ENCODE measurements at places on chromosomes 4 and X.

DNA sequence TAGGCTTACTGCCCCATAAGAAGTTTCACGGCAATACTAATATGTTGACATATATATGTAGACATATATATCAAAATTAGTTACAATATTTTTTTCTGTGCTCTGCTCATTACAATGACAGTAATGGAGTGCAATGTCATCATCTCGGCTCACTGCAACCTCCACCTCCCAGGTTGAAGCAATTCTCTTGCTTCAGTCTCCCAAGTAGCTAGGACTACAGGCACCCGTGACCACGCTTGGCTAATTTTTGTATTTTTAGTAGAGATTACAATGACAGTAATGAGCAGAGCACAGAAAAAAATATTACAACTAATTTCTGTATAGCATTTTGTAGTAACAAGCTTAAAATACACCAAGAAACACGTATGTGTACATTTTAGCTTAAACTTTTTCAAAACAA, 7.6 kb downstream of the EIF4E start:
- no peak for DNase-seq

DNA sequence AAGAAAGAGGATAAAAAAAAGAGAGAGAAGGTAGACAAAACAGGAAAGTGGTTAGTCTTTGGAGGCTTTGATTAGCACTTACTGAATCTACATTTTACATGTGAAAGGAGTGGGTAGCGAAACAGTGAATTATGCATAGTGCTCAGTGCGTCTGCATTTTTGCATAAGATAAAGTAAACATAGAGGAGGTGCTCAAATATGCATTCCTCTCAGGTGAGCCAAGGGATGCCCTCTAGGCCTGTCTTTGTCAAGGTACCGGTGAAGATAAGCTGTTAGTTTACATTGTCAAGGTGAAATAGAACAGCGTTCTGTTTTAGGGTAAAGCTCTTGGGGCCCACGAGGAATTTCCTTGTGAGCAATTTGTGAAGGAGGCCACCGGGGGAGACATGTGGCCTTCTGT, 260.6 kb downstream of the TRIML1 start:
- DNase-seq = no peak

GRCh38 chr4:72513227-72513626, 55.8 kb downstream of the ADAMTS3 start:
- no peak for DNase-seq

GRCh38 chrX:101303790-101304189, 12.7 kb upstream of the TAF7L start:
- no peak for DNase-seq

- DNase-seq = no peak
Measured at GRCh38 chr4:131304686-131305085, 1844.4 kb upstream of the PCDH10 start.

DNA sequence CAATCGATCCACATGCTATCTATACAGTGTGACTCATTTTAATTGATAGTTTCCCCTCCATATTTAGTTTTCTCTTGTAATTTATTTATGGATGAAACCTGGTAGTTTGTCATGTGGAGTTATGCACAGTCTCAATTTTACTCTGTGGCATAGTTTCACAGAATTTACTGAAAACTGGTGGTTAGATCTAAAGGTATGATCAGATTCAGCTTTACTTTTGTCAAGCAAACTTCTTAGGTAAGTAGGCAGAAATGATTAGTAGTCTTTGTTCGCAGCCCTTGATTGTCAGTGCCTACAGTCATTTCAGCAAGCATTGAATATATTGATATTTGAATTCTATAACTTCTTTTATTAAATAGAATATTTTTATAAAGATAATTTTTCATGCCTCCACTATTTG, 2.5 kb downstream of the ADD1 start:
- no peak for DNase-seq

GRCh38 chr4:76637712-76638361, 202.8 kb downstream of the SHROOM3 start:
- no peak for DNase-seq

DNA sequence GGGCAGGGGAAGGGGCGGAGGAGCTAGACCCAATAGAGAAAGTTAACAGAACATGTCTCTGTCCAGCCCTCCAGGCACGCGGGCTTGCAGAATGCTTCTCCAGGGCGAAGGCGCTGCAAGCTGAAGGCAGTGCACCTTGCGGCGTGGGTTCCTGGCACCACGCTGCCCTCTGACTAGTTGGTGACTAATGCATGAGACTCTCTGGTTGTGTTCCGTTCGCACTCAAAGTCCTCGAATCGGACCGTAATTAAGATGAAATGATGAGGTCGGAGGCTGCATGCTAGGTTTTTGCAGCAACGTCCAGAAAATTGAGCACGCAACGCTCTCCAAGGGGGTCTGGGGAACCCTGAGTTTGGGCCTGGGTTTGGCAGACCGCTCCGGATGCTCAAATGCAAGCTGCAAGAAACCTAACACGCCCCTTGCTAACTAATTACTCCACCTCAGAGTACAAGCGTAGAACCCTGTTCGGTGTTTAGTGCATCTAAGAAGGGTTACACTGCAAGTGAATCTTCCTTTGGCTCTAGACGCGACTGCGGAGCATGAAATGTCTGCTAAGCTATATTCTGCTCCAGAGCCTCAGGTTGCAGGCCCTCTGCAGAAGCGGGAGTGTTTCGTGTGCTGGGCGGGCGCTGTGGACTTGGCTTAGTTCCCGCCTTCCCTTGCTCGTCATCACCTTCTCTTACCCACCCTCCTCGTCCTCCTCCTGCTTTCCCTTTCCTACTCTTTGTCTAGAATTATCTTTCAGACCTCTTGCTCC, 57.1 kb upstream of the NKAP start:
- DNase-seq = no peak

- DNase-seq = no peak
Measured at GRCh38 chr4:67452100-67452845, 93.0 kb downstream of the CENPC start.

DNA sequence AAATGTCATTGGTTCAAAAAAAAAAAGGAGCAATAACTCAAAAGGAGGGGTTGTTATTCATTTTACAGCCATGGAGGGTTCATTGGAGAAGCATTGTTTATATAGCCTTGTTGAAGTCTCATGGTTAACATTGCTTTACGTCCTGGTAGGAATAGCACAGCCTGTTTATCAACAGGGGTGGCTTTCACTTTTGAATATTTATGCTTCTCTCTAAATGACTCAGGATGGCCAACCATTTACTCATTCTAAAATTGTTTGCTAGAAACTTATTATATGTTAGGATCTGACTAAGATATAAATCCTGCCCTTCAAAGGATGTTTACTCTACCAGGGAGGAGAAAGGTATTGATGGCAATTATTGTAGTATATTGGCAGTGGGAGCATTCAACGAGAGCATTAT, 534.1 kb upstream of the GALNTL6 start:
- no peak for DNase-seq

DNA sequence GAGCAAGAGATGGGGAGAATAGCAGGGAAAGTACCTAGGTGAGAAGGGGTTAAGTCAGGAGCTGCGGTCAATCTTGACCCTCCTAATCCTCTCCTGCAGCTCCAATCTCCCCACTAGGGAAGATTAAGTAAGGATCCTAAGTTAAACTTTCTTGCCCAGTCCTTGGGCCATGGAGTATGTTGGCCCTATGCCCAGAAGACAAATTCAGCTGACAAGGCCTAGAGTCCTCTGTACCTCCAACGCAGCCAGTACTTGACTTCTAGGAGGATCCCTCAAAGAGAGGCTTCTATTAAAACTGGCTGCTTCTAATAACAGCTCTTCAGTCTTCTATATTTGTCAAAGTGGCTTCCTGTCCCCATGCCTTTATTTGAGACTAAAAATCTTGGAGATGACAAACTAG, 1.4 kb downstream of the CLDN2 start:
- DNase-seq = no peak

- no peak for DNase-seq
Measured at GRCh38 chr4:81665045-81665444, 193.3 kb upstream of the RASGEF1B start.

DNA sequence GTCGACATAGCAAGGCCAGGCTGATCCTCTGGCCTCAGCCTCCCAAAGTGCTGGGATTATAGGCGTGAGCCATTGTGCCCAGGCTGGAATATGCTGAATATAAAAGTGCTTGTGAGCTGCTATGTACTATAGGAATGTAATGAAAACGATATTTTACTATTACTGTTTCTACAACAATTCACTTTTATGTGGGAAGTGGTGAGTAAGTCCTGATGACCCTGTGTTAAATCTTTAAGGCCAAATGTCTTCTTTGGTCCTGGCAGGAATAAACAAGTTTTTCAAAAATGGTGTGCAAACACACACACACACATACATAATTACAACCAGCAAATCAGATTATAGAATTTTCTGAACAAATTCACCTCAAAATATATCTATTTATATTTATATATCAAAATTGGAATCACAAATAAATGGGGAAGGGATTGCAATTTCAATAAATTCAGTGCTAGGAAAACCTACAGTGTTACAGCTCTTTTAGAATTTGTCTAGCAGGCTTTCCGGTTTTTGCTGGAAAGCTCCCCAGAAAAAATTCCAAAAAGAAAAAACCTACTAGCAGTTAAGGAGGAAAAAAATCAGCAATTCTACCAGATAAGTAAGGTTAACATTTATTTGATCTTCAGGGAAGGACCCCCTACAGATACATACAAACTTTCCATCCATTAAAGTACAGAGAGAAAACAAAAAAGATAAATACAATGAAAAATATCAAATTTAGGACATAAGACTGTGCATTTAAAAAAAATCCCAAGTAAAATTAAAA, 17.9 kb downstream of the SMIM14 start:
- DNase-seq = no peak
